ENCODE measurements at places on chromosomes 3 and 15.

DNA sequence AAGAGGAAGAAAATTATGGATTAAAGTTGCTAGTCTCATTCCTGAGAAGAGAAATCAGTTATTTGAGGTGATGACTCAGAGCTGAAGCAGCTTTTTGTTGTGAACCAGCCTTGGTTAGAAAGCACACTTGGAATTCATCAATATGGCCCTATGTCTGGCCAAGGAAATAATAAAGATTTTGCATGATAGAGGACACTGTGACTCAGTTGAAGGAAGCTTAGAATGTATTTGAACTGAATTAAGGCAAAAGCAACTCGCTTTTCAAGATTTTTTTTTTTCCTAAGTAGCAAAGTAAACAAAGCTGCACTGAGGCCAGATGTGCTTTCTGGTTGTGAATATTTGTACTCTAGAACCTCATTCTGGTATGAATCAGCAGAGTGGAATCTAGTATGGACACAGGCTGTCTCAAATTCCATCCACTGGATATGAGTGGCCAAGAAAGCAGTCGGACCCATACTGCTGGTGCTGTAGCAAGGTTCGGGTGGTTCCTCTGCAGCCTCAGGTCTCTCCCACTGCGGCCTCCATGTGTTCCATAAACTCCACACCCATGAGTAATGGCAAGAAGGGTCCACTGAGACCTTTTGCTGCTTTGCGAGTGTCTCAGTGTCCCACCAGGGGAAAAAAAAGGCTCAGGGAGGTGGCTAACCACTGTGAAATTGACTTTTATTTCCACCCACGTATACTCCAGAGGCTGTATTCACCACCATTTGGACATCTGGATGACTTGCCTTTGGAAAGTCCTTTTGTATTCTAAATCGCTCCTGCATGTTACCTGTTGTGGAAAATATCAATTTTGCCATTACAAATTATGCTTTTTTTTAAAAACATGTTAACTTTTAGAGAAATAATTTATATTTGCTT is 53.1 kb downstream of the TGFBR2 start:
- DNase-seq: peak; percentile 47

DNA sequence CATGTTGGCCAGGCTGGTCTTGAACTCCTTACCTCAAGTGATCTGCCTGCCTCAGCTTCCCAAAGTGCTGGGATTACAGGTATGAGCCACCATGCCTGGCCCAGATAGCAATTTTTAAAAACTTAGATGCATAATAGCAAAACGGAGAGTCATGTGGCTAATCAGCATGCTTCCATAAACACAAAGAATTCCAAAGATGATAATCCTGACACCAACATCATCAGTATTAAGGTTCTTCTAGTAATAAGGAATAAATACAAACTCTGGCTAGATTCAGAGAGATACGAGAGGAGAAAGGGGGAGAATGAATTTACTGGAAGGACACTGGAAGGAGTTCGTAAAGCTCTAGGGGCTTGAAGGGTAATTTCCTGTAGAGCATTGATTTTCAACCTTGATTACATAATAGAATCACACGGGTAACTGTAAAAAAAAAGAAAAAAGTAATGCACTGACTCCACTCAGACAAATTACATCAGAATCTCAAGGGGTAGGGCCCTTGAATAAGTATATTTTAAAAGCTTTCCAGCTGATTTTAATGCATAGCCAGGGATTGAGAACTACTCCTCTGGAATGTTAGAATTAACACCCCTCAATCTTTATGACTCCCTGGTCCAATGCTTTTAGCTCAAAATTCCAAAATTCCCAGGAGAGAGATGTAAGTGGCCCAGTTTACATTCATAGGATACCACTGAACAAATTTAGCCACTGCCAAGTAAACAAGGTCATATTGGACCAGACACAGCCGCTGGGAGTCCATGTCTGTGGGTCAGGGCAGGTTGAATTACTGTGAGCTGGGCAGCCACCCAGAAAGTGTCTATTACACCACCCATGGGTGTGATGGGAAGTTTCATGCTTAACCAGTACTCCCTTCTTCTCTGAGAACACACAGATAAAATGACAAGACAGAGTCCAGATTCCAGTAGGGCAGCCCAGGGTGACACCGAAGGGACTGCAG is 243.9 kb downstream of the TBL1XR1 start:
- peak; percentile 73 for DNase-seq

- DNase-seq: no peak
Measured at GRCh38 chr3:10992943-10993728, 588 bp downstream of the SLC6A1 start.

DNA sequence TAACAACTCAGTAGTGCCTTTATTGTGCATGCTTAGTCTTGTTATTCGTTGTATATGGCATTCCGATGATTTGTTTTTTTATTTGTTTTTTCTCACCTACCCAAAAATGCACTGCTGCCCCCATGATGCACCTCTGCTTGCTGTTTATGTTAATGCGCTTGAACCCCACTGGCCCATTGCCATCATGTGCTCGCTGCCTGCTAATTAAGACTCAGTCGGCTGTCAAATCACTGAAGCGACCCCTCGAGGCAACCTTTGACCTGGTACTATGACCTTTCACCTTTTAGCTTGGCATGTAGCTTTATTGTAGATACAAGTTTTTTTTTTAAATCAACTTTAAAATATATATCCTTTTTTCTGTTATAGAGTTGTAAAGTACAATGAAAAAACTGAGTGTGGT is 177.8 kb downstream of the MBNL1 start:
- DNase-seq: no peak

GRCh38 chr3:105830836-105831235 is 38.0 kb downstream of the CBLB start:
- DNase-seq: no peak

DNA sequence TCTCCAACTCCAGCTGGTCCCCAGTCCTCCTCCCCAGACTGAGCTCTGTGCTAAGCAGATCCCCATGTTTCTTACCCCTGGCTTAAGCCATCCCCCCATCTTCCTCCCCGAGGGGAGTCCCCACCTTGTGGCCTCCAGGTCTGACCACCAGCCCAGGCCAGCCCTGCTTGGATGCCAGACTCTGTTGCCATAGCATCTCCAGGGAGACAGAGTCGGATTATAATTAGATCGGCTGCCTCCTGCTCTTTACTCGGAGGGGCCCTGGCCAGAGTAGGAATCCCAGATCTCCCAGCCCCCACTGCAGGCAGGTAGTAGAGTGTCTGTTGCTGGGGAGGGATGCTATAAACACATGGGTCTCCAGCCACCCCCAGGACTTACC is 2.4 kb downstream of the KLHDC8B start:
- peak; percentile 44 for DNase-seq

- no peak for DNase-seq
Measured at GRCh38 chr3:197858133-197858532, 67.1 kb downstream of the LRCH3 start.

DNA sequence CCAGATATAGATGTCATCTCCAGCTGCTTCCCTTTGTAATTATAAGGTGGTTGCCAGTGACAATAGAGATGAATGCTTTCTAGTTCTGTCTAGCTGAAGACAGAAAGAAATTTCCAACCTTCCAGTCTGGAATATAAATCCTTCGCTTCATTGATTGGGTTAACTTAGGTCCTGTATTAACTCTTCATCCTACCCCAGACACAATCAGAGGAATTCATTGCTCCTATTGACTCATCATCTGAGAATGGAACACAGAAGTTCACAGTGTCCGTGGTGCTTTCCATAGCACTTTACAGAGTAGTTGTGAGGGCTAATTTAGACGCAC is 241.4 kb downstream of the NFKBIZ start:
- DNase-seq: no peak

DNA sequence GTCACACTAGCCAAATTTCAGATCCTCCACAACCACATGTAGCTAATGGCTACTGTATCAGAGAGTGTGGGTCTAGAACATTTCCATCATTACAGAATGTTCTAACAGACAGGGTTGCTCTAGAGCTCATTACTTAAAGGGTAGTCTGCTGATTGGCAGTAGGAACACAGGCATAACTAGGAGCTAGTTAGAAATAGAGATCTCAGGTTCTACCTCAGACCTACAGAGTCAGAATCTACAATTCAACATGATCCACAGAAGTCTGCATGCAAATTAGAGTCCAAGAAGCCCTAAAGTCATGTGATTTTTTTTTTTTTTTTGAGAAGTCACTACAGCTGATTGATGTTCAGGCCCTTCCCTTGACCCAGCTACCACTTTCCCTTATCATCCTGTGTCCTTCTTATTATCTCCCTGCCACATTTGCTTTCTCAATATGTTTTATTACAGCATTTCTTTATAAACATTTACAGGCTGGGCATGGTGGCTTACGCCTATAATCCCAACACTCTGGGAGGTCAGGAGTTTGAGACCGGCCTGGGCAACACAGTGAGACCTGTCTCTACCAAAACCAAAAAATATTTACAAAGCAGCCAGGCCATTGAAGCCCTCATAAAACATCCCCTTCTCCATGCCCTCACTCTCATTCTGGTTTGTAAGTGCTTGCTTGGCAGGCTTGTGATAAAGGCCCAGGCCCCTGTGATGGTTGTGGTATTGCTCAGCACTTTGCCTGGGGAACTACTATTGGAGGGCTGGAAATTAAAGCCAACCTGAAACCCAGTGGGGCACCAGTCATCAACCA is 3.8 kb upstream of the ABHD5 start:
- no peak for DNase-seq

- no peak for DNase-seq
Measured at GRCh38 chr3:25480811-25481210, 52.7 kb downstream of the RARB start.

DNA sequence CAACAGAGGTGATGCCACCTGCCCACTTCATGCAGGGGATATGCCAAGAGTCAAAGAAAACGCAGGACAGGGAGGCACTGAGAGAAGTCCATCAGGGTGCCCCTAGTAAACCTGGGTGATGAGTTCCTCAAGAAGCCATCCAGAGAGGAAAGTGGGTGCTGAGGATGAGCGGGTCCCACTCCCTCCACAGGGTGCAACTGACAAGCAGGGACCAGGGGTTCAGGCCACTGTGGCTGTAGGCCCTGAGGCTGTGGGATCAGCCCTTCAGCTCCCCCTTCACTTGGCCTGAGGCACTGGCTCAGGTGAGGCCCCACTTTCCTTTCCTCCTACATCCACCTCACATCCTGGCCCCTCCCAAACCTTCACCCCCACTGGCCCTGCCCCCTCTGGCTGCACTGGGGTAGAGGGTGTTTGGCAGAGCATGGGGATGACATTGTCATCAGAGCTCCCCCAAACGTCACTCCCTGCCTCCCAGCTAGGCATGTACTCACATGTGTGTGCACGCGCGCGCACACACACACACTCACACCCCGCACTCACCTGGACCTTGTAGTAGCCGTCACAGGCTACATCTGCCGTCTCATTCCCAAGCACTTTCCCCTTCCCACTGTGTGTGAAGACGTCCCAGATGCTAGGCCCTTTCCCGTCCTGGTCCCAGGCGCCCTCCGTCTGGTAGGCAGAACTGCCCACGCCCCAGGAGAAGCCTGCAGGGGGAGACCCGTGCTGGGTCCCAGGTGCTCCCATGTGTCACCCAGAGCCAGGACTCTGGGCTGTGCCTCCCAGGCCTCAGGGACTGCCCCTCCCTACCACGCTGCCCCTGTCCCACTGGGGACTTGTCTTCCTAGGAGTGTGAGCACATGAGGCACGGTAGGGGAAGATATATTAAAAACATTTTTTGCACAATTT is 1.4 kb downstream of the LCTL start:
- DNase-seq: no peak

GRCh38 chr3:30918761-30919160 is 24.3 kb upstream of the GADL1 start:
- DNase-seq: no peak

GRCh38 chr15:94053626-94054025 is 177.7 kb upstream of the MCTP2 start:
- no peak for DNase-seq

GRCh38 chr3:44334326-44334725 is 4.2 kb upstream of the TCAIM start:
- no peak for DNase-seq

DNA sequence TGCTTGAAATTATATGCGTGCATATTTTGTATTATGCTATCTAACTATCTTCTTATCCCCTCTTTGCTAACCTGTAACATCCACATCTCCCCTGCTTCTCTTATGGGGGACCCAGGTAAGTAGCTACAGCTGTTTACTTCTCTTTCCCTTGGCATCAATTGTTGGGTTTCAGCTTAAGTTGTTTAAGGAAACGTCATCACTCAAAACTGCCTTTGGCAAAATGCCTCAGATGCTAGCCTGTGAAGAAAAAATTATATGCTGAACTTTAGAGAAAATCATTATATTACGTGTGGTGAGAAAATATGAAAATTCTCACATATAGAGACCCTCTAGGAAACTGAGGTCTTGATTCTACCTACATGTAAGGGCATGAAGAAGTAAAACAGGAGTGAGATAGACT is 447.0 kb upstream of the NECTIN3 start:
- DNase-seq: no peak

DNA sequence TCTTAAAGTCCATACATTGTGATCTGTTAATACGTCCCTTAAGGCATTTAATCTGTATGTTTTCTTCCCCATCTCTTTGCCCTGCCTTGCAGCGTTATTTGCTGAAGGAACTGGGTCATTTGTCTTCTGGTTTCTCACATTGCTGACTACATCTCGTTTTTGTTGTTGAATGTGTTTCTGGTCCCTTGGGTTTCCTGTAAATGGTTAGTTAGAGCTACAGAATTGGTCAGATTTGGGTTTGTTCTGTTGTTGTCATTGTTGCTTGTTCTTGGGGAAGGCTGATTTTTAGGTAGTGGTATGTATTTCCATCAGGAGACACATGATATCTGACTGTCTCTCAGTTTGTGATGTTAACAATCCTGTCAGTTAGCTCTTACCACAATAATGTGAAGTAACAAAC is 27.0 kb upstream of the ITPKA start:
- DNase-seq: no peak

- no peak for DNase-seq
Measured at GRCh38 chr3:102457644-102458043, 22.8 kb downstream of the ZPLD1 start.

DNA sequence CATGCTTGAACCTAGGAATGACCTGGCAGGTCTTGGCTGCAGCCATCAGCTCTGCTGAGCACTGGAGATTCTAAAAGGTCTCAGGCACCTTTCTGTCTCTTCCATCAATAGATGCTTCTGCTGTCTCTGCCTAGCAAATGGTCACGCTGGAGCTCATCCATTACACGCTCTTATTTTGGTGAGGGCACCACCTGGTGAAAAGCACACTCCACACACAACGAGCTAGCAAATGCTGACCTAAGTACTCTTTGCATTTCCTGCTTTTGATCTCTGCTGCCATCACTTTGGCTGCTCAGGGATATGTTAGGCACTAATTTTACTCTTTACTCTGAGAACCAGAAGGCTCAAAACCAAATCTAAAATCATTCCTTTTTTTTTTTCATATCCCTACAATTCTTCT is 91.3 kb downstream of the RAB11A start:
- DNase-seq: no peak

GRCh38 chr3:21447476-21448151 is 303.4 kb downstream of the ZNF385D start:
- DNase-seq: peak; percentile 58

- no peak for DNase-seq
Measured at GRCh38 chr3:122183521-122183892, at the start of gene CASR. CASR (plus strand) TSS chr3:122183668; CDS start chr3:122254190, 70,522 bp downstream.

All from muscle of back (tissue), 13 donors.